ENCODE measurements at places on chromosomes 6 and 20.

DNA sequence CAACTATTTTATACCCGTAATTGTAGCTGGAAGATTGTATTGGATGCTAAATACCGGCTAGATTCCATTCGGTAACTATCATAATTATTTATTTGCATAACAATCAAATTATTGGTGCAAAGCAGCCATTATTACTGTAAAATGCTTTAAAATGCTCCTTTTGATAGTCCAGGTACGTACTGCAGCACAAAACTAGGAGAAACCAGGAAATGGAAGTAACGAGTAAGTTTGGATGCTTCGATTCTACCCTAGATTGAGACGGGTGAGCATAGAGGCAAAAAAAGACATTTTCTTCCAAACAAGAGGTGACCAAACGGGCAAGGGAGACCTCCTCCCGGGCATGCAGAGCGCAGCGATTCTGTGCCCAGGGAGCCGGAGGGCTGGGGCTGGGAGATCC lies 469 bp upstream of the XRN2 start:
- no peak for DNase-seq

DNA sequence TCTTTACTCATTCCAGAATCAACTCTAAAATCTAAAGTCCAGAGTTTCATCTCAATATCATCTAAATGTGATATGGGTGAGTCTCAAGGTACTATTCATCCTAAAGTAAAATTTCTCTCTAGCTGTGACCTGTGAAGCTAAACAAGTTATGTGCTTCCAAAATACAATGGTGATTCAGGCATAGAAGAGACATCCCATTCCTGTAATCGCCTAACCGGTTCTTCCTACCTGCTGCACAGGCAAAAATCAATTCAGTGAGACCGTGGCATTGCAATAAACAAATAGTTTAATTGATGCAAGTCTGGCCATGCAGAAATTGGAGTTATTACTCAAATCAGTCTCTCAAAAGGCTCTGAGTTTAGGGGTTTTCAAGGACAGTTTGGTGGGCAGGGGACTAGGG lies 232.8 kb downstream of the UBE3D start:
- DNase-seq, result no peak

DNA sequence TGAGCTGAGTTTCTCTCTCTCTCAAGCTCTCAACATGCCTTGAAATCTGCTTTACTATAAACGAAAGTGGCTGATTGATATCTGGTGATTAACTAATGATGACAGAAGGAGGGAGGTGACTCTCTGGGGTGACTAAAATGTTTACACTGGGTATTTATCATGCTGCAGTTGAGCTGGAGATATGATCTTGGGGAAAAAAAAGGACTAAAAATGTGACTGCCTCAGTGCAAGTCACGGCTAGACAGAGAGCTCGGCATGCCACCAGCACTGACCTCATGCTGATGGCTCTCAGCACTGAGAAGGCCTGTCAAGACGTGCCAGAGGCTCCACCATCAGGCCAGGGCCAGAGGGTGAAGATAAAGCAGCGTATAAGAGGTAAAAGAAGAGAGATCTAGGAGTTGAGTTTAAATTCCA lies 103.1 kb upstream of the SPACA1 start:
- peak; percentile 73 for DNase-seq

DNA sequence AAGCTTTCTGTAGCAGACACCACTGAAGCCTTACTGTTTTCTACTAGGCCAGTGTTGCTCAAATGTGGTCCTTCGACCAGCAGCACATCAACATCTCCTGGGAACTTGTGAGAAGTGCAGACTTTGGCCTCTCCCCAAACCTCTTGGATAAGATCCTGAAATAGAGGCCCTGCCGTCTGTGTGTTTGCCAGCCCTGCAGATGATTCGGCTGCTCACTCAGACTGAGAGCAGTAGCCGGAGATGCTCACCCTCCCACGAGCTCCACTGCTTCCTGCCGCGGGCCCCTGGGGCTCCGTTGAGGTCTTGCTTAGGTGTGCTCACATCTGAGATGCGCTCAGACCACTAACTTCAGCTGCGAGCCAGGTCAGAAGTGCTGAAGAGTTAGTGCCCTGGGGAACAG lies 129.5 kb upstream of the SSTR4 start:
- no peak for DNase-seq

- DNase-seq, result peak; percentile 87
Measured at GRCh38 chr6:7052443-7053011, 55.2 kb upstream of the RREB1 start.

DNA sequence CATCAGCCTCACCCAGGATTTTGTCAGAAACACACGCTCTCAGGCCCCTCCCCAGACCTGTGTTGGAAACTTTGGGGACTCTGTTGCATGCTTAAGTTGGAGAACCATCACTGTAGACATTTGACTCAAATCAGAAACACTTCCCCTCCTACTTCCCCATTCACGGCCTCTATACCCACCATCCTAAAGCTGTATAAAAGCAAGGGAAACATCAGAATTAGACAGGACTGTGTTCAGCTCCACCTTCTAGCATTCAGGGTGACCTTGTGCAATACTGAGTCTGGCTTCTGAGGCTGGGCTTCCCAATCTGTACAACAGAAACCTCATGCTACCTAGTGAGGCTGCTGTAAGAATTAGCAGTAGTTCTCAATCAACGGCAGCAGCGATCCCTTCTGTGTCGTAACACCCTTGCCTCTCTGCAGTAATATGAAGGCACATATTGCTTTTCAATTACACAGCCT lies 252.3 kb downstream of the LY86 start:
- no peak for DNase-seq

DNA sequence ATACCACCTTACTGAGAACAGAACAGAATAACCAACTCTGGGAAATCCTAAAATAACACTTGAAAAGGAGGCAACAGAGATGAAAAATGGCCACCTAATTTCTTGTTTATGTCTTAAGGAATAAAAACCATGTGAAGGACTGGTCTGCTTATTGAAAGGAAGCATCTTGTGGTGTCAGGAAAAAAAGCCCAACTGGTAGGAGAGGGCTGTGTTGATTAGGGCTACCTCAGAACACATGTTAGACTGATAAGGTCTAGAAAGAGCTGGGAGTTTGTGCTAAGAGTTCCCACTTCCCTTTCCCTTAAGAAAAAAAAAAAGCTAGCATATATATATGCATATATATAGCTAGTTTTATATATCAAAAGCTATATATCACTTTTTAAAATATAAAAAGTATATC lies 425.3 kb upstream of the BTBD3 start:
- DNase-seq, result no peak

- no peak for DNase-seq
Measured at GRCh38 chr6:18491308-18492045, 104.3 kb downstream of the RNF144B start.

- no peak for DNase-seq
Measured at GRCh38 chr6:156828280-156828703, 51.1 kb downstream of the ARID1B start.

DNA sequence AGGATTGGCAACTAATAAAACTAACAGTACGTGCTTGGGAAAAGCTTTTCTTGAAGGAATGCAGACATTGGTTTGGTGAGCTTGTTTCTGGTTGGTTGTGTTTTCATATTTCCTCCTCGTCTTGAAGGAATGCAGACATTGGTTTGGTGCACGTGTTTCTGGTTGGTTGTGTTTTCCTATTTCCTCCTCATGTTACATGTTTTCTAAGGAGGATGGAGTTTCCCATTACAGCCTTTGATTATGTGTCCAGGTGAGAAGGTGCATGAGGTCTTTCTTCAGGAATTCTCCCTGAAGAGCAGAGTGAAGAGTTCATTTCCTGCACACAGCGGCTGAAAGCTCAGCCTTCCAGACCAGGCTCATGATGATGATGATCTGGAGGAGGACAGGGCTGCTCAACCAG lies 190.6 kb downstream of the SMOC2 start:
- no peak for DNase-seq

- DNase-seq, result no peak
Measured at GRCh38 chr6:108235127-108235526, 25.7 kb downstream of the SNX3 start.

DNA sequence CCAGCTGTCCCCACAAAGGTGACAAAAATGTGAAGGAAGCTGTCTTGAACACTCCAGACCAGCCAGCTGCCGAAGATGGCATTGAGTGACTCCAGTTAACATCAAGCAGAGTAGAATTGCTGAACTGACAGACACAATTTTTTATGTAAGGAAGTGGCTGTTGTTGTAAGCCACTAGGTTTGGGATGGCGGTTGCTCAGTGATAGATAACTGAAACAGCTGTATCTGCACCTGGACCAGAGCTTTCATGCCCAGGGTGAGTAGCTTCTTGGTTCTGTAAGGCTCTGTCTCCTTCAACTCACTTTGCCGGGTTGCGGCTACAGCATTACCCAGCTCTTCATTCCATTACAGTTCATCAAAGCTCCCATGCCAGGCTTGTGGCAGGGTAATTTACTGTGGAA lies 49.7 kb upstream of the DDR1 start:
- no peak for DNase-seq

Measured in retina (tissue), 1 donor.